ENCODE measurements at places on chromosomes 1 and 21.
A peak's percentile ranks its signal among the peaks of the same experiment; 100 is the strongest.

- DNase-seq: no peak
Measured at GRCh38 chr1:43691871-43692815, 15.2 kb upstream of the ST3GAL3 start.

GRCh38 chr1:17617787-17618557, 78.5 kb downstream of the ARHGEF10L start:
- no peak for DNase-seq

GRCh38 chr1:109850194-109850593, 60.5 kb upstream of the CSF1 start:
- DNase-seq: no peak

GRCh38 chr1:223364685-223365382, 858 bp upstream of the SUSD4 start:
- DNase-seq: peak; percentile 7

DNA sequence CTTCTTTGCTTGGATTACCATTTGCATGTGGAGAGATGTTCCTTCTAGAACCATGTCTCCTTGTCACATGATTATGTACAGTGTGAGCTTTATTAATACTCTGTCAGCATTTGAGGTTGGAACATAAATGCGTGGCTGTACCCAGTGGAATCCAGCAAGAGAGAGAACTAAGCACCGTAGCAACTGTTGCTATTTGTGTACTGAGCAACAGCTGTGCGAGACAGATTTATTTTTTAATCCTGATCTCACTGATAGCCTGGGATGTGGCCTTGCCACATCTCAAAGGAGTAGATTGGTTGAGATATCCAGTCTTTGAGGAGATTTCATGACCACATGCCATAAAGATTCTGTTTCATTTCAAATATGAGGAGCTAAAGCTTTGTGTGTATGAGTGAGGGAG, 43.4 kb downstream of the KIF1B start:
- DNase-seq: no peak

GRCh38 chr1:34405266-34405959, 228.7 kb downstream of the C1orf94 start:
- DNase-seq: no peak

DNA sequence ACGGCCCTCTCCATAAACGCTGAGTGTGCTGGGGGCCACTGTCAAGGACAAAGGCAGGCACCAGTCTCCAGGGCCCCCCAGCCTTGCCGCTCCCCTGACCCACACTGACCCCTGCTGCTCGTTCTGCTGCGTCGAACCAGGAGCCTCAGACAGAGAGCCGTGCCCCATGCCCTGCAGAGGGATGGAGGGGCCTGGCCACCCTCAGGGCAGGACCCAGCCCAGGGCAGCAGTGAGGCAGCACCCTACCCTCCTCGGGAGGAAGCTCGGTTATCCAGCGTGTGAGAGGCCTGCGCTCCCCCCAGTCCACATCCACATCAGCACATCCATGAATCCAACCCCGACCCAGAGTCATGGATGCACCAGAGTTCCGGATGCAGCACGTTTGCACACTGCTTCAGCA, 15.1 kb downstream of the WDR4 start:
- no peak for DNase-seq

DNA sequence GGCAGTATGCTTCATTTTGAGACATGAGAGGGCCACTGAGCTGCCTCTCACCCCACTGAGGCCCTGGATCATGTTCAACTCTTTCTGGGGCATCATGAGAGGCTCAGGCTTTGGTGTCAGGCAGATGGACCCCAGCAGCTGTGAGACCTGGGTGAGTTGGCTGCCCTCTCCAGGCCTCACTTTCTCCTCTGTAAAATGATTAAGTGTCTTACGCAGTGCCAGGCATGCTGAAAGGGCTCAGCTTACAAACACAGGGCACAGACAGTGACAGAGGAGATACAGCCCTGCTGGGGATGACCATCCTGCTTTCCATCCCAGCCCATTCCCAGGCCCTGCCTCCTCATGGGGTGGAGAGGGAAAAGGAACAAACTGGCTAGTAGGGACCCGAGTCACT, 387.4 kb downstream of the MATN1 start:
- no peak for DNase-seq

- DNase-seq: no peak
Measured at GRCh38 chr1:16724718-16725438, 15.4 kb upstream of the RNU1-4 start.

DNA sequence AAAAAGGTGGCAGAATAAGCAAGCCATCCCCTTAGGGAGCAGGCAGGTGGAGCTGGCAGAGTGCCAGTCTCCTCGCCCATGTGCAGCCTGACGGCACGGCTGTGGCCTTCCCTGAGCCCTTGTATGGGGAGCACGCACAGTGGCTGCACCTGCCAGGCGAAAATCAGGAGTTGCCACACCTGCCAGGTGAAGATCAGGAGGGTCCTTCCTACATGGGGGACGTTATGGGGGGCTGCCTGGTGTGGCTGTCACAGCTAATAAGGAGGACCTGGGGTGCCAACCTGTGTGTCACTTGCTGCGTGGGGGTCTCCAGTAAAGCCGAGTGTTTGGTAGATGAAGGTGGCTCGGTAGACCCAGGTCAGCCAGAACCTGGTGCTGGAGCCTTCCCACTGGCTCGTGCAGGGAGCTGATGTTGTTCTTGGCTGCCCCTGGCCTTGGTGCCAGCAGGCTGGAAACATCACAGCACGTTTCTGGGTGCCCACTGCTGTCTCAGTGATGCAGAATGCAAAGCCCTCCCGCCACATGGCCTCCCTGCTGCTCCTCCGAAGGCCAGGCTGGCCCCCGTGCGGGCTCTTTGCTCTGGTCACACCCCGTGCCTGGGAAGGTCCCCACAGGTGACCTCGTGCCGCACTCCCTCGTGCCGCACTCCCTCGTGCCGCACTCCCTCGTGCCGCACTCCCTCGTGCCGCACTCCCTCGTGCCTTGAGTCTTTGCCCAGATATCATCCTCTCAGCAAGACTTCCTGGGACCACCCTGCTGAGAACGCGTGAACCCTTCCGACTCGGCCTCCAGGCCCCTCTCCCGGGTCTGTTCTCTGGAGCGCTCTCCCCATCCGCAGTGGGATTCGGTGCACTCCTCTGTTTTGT, 55.4 kb downstream of the SLC37A1 start:
- no peak for DNase-seq

DNA sequence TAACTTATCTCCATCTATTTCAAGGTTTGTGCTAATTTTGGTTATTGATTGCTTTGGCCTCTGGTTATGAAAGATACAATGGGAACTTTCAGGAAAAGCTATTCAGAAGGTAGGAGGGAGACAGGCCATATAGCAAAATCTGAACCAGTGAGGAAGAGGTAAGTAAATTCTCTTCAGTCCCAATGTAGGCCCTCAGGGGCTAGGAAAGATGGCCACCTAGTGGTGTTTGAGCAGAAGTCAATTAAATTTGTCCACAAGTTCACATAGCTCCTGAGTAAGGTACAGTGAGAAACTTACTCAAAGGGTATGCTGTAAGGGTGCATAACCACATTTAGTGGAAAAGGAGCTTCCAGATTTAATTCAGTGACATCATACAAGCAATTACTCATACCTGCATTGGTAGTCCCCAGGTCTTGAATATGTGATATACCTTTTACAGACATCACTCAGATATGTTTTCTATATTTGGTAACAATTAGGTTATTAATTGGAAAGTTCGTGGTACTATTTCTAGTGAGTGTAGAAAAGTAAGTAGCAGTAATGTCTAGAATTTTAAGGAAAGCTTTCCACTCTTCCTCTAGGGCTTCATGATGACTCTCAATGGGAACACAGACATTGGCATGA, 21.4 kb upstream of the FMO1 start:
- no peak for DNase-seq

GRCh38 chr1:154664331-154665002, 56.5 kb upstream of the ADAR start:
- no peak for DNase-seq

DNA sequence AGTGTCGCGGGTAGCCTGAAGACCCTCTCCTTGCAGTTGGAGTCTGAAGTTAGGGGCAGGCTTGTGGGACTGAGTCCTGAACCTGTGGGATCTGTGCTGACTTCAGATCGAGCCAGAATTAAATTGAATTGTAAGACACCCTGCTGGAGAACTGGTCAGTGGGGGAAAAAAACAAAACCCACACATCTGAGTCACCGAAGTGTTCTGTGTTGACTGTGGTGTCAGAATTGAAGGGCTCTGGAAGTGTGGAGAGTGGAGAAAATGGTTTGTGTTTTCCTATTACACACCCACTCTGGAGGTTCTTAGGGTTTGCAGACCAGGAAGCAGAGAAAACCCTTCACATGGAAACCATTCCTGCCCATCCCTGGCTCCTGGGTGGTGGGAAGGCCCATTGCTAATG, 209.5 kb upstream of the GALNT2 start:
- DNase-seq: no peak

DNA sequence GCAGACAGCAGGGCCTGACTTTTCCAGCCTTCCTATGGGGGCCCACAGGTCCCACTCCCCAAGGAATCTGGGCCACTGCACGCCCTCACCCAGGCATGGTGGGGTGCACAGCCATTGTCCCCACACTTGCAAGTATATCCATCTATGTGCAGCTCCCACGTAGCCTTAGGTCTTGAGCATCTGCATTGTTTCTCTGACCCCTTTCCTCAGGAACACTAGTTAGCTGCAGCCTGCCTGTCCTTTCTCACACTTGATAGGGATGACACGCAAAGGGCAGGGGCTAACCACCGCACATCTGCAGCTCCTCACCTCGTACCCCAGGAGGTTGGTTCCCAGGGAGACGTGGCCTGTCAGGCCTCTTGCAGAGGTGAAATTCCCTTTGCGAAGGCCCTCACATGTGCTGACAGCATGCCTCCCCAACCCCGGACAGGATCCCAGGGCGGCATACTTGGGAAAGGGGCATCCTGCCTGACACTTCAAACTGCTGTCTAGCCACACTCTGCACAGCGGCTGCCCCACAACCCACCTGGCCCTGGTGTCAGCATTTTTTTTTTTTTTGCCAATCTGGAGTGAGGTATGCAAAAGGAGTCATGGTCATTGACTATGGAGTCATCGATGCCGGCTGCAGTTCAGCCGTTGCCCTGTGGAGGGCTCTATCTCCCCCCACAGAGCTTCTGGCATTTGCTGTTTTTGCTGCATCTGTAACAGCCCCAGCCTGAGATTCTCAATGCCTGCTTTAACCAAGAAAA, 5.0 kb downstream of the JMJD4 start:
- DNase-seq: no peak

DNA sequence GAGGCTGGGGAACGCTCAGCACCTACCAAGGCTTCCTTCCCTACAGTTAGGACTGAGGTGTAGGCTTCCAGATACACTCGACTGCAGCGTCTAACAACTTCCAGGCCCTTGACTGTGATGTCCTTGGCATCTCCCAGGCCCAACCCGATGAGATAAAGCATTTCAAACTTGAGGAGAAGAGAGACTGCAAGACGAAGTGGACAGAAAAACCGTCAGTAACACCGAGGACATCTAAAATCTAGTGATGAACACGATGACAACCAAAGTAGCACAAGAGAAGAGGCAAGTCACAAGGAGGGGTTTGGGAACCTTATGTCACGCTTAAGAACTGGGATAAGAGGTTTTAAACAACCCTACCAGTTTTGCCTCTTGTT, 314 bp downstream of the DPH5 start:
- no peak for DNase-seq

DNA sequence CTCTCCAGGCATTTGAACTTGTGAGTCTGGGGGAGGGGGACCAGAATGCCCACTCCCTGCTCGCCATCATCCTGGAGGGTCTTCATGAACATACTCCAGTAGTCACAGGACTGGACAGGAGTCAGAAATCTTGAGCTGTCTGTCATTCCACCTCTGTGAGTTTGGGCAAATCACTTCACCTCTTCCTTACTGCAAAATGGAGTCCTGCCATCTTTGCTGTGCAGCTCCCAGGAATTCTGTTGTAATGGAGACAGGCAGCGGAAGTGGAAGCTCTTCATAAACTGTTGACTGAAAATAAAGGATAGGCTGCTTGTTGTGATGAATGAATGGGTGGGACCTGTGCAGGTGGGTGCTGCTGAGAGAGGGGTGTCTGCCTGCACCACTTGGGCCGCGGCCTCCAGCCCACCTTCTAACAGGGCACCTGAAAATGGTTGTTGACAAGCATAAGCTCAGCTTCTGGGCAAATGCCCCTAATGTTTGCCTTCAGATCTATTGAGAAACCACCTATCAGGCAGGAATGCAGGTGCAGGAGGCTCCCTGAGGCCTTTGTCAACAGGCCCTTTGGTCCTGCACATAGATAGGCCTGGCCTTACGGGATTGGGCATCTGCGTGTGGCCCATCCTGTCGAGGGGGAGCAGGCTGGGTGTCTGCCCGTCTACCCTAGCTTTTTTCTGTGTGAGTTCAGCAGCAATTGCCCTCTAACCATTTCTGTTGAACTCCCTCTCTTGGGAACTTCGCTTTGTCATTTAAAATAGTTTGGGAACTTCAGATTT, 321.0 kb downstream of the RPS6KC1 start:
- no peak for DNase-seq

DNA sequence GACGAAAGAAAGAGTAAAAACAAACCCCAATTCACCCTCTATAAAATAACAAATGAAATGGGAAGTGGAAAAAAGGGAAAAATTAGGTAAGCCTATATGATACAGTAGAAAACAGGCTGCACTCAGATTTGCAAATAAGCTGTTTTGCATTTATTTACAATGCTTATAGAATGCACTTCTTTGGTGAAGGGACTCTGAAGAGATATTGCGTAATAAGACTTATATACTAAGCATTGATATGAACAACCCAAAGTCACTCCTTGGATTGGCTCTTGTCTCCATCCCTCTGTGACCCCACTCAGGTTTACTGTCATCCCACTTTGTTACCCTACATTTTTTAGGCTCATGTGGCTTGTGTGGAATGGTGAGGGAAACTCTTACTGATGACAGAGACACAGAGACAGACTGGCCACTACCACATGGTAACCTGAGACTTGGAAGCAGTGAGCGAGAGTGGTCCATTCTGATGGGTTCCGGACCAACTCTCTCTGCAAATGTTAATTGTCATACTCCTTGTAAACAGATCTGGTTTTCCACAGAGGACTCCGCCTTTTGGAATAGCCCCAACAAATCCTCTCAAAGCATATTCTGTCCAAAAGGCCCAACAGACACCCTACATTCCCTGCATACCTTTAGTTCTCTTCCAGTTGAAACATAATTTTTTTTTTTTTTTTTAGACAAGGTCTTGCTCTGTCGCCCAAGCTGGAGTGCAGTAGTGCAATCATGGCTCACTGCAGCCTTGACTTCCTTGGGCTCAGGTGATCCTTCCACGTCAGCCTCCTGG, 11.0 kb downstream of the GSTM5 start:
- DNase-seq: no peak

DNA sequence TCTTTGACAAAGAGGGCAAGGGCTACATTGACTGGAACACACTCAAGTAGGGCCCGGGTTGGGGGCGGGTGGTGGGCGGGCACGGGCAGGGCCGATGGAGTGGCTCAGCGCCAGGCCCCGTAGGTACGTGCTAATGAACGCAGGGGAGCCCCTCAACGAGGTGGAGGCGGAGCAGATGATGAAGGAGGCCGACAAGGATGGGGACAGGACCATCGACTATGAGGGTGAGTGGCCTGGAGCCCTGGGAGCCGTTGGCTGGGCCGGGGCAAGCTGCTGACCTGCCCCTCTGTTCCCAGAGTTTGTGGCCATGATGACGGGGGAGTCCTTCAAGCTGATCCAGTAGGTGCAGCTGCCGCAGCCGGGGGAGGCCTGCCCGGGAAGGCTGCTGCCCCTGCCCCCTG, 1.8 kb downstream of the CALML6 start:
- no peak for DNase-seq
